Glutamatergic neuron (in vitro differentiated cells): ENCODE measurements at places on chromosomes 7 and 10. TPM values are rescaled to one million over a fixed set of nuclear protein-coding genes. Genes with fewer than 3 reads are reported as not detected.

DNA sequence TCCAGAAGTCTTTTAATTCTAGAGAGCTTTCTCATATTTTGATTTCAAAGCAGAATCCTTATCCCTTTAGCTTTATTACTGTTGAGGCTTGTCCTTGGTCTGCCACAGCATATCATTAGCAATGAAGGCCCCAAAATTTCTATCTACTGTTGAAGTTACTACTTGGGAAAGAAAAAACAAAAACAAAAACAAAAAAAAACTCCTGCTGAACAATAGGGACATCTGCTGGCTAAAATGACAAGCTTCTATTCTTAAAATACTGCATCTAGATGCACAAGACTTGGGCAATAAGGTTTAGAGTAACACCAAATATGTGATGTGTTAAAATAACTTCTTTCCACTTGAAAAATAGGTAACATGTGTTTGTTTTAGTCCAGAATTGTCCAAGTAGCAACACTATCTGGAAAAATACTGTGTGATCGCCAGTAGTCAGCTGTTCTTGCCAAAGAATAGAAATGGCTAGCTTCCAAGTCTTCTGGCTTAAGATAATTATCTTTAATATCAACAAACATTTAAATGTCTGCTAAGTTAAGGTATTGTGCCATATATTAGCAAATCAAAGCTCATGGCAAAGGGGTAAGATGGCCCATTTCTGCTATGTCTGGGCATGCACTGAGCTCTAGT lies 3.8 kb upstream of the DMTF1 start:
- no peak overlapping the region for H3K4me3 ChIP-seq
- H3K27me3 ChIP-seq = peaks cover 10% of the 10 kb centered on the region
- no peak overlapping the region for H3K27ac ChIP-seq
- H3K36me3 ChIP-seq = no peaks in the 10 kb centered on the region
- H3K4me1 ChIP-seq = peaks cover 1% of the 10 kb centered on the region

DNA sequence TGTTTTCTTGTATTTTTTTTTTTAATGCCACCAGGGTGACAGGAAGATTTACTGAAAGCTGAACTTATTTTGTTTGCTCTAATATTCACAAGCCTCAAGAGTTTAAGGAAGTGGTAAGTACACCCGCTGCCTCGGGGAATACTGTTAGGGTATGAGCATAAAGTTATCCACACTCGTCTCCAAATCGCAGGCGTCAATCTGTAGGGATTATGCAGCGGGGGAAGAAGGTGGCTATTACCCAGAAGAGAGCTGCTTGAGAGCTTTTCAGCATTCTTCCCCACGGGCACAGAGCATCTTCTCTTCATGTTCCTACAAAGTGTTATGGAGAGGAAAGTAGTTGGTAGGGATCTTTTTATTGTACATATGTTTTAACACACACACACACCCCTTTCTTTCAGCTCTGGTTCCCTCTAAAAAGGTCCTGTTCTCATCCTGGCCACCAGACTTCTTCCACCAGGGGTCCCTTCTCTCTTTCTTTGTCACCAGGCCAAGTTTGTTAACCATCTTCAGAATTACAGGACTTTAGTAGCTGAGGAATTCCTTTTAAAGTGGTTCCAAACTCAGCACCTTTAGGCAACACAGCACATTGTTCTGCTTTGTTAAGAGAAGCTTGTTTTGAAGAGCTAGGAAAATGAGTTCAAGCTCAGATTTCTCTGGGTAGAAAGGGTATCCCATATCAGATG lies 411.6 kb upstream of the GALNT17 start:
- no peak overlapping the region for H3K4me3 ChIP-seq
- peaks cover 3% of the 10 kb centered on the region for H3K36me3 ChIP-seq
- no peak overlapping the region for H3K27ac ChIP-seq

DNA sequence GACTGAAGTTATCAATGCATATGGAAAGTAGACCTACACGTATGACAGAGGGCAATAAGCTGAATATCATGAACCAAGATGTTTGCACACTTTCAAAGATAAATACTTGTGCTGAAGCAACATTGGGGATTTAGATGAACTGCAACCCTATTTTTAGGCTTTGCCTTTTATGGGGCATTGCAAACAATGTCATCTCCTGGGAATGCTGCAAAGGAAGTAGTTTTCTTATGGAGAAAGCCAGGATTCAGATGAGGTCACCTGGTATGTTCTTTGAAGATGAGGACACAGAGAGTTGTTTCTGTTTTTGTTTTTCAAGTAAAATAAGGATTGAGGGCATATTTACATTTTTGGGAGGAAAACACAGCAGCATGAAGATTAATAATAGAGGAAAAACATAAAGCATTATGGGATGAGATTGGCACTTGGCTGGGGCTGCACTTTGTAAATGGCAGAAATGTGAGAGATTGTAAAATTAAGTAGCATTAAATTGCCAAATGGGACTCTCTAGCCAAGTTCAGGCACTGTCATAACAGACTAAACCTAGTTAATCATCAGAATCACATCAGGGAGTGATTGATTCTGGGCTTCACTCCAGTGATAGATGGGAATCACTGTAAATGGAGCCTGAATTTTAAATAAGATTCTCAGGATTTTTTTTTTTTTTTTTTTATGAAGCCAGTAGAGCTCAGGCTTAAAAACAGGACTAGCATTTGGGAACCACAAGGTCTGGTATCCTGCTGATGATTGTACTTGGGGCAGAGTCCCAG lies 63.1 kb downstream of the MALRD1 start:
- no peaks in the 10 kb centered on the region for H3K36me3 ChIP-seq
- no peaks in the 10 kb centered on the region for H3K27me3 ChIP-seq
- H3K4me1 ChIP-seq = peaks cover 2% of the 10 kb centered on the region
- H3K27ac ChIP-seq = no peak overlapping the region
- H3K4me3 ChIP-seq = no peak overlapping the region

DNA sequence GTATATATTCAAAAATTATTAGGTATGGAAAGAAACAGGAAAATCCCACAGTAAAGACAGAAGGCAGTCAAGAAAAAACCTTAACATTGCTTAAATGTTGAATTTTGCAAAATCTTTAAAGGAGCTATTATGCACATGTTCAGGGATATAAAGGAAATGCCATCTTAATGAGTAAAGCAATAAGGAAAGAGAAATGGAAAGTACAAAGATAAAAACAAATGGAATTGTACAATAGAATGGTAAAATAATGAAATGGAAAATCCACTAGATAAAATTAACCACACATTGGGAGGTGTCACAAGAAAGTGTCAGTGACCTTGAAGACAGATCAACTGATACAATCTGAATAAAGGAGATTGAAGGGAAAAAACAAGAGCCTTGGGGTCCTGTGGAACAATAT lies 82.0 kb downstream of the KIF20B start:
- H3K27me3 ChIP-seq = no peaks in the 10 kb centered on the region
- H3K4me1 ChIP-seq = peaks cover 10% of the 10 kb centered on the region
- H3K36me3 ChIP-seq = no peaks in the 10 kb centered on the region
- DNase-seq = no peak

DNA sequence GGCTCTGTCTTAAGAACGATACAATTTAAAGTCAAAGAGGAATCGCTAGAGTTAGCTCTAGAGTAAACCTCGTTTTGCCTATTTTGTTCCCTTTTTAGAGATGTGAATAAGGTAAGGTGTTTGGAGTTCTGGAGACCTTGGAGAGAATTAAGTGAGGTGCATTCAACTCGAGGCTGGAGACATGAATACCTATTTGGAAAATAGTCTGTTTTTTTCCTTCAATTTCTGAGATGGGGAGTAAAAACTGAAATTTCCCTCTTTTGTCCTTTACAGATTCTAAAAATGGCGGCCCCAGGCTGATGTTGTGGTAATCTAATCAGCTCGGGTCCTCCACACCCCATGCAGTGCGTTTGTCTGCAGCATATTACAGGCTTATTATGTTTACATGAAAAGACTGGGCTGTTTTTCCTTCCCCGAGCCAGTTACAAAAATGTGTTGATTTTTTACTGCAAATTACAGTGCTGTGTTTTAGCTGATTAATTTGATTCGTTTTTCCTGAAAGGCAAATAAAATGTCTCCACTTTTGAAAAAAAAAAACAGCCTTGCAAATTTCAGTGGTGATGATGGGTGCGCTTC lies 1.5 kb downstream of the KMT2E start:
- peak overlapping the region; percentile 96 for H3K4me3 ChIP-seq
- DNase-seq = peak; percentile 36
- peak overlapping the region; percentile 100 for H3K27ac ChIP-seq
- peaks cover 12% of the 10 kb centered on the region for H3K4me1 ChIP-seq
- H3K36me3 ChIP-seq = peaks cover 6% of the 10 kb centered on the region
- peaks cover 31% of the 10 kb centered on the region for H3K27me3 ChIP-seq

DNA sequence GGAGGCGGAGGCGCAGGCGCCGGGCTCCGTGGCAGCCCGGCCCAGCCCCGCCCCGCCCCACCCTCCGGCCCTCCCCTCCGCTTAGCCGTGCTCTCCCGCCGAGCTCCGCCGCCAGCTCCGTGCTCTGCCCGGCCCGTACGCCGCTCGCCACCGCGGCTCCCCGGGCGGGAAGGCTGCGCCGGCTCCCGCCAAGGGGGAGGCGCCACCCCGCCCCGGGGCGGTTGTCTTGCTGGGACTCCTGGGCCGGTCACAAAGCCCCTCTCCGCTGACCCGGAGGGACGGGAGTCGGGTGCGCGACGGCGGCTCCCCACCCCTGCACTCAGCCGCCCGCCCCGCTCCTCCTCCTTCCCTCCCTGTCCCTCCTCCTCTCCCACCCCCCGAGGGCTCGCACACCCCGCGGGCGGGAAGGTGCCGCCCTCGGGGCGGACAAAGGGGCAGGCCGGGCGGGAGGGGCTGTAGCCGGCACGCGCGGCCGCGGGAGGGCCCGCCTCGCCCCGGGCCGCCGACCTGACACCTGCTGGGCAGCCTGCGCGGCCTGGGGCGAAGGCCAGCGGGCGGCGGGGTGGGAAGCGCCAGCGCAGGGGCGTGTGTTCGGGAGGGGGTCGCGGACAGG lies 11.5 kb upstream of the SP8 start:
- no peak overlapping the region for H3K4me3 ChIP-seq
- peaks cover 7% of the 10 kb centered on the region for H3K4me1 ChIP-seq
- H3K27ac ChIP-seq = no peak overlapping the region
- peak; percentile 67 for DNase-seq

DNA sequence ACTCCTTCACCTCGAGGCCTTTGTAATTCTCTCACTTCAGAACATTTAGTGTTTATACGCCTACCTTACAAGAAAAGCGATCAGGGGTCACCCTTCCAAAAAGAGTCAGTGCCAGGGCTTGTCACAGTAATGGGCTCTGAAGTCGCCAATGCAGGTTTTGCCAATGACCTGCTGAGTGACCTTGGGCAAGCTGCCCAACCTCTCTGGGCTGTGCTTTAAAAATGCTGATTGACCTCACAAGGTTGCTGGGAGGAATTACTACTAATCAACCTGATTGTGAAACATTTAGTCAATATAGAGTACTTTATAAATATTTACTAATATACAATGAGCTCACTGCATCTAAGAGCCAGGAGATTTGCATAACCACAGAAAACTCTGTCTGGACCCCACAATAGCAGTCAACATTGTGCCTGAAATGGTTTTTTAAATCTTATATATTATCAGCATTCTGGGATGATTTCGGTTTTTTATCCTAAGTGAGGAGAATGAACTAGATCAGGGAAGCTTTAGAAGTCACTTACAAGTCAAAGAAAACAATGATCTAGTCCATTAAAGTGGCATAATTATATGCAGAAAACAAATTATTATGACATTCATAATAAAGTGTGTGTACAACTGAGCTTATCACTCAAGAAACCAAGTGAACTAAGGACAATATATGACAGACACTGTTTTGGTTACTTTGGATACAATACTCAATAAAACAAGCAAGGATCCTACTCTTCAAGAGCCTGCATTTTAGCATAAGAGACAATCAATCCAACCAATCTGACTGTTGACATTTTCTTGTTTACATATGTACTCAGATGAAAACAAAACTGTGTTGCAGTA lies 290.5 kb downstream of the SORCS1 start:
- no peak overlapping the region for H3K4me3 ChIP-seq
- no peak for DNase-seq
- H3K36me3 ChIP-seq = peaks cover 4% of the 10 kb centered on the region
- H3K27me3 ChIP-seq = no peaks in the 10 kb centered on the region
- H3K4me1 ChIP-seq = no peaks in the 10 kb centered on the region

GRCh38 chr7:84783141-84783778 lies 403.6 kb downstream of the SEMA3D start:
- no peaks in the 10 kb centered on the region for H3K36me3 ChIP-seq
- no peaks in the 10 kb centered on the region for H3K4me1 ChIP-seq
- H3K27ac ChIP-seq = no peak overlapping the region

- peaks cover 37% of the 10 kb centered on the region for H3K4me1 ChIP-seq
- no peak for DNase-seq
- H3K36me3 ChIP-seq = no peaks in the 10 kb centered on the region
- H3K27me3 ChIP-seq = peaks cover 12% of the 10 kb centered on the region
Measured at GRCh38 chr10:23918839-23919238, 290.1 kb upstream of the KIAA1217 start.

GRCh38 chr10:70324339-70324861 lies 40.6 kb upstream of the NPFFR1 start:
- peaks cover 4% of the 10 kb centered on the region for H3K27me3 ChIP-seq
- H3K27ac ChIP-seq = no peak overlapping the region
- no peaks in the 10 kb centered on the region for H3K36me3 ChIP-seq
- no peak overlapping the region for H3K4me3 ChIP-seq
- H3K4me1 ChIP-seq = peaks cover 26% of the 10 kb centered on the region

DNA sequence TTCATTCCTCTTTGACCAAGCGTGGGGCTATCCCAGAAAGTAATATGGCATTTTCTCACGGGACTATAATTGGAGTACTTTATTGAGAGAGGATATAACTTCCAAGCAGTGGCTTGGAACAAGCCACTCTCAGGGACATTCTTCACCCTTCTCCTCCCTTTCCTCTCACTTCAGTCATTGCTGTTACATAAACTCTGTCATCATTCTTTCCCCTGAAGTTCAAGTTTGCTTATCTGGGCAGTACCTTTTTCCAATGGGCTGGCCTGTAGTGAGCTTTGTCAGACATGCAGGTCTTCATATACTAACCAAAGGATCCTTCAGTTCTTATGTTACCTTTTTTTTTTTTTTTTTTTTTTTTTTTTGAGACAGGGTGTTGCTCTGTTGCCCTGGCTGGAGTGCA lies 58.7 kb upstream of the KMT2E start:
- H3K4me3 ChIP-seq = no peak overlapping the region
- H3K4me1 ChIP-seq = peaks cover 5% of the 10 kb centered on the region
- no peaks in the 10 kb centered on the region for H3K27me3 ChIP-seq
- H3K36me3 ChIP-seq = no peaks in the 10 kb centered on the region
- no peak overlapping the region for H3K27ac ChIP-seq

- H3K36me3 ChIP-seq = peaks cover 14% of the 10 kb centered on the region
- DNase-seq = no peak
- H3K4me1 ChIP-seq = peaks cover 12% of the 10 kb centered on the region
- H3K27me3 ChIP-seq = no peaks in the 10 kb centered on the region
- no peak overlapping the region for H3K4me3 ChIP-seq
- no peak overlapping the region for H3K27ac ChIP-seq
Measured at GRCh38 chr7:140902303-140902953, 22.3 kb downstream of the BRAF start.

Gene TUBAL3
- total RNA-seq = not detected

Gene CRHR2
- total RNA-seq = 2.4 TPM

Gene HYAL4
- total RNA-seq = not detected

Gene NOS3
- total RNA-seq = 0.86 TPM

Gene TNRC18
- 54.6 TPM for total RNA-seq

Gene PRKG1
- total RNA-seq = 52.7 TPM

Gene ERVW-1
- not detected for total RNA-seq

Gene FAM25G
- not detected for total RNA-seq

Gene SUMF2
- total RNA-seq = 59.3 TPM

Gene ZYX
- total RNA-seq = 163 TPM

Gene SORCS1
- 3.3 TPM for total RNA-seq
